ENCODE measurements at places on chromosomes 7 and 10.
A peak's percentile ranks its signal among the peaks of the same experiment; 100 is the strongest.

DNA sequence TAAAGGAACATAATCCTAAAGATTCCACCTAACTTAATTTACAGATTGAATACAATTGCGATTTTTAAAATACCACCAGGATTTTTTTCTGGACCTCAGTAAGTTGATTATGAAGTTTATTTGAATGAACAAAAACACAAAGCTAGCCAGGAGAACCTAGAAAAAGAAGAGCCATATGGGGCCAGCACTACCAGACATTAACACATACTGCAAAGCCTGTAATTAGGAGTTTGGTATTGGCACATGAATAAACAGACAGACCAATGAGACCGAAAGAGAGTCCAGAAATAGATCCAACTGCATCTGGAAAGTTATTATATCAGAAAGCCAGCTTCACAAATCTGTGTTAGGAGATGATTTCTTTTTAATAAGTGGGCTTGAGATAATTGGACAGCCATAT lies 105.5 kb upstream of the CHST15 start:
- DNase-seq: no peak

GRCh38 chr7:137983323-137984008 lies 18.4 kb downstream of the CREB3L2 start:
- DNase-seq: no peak

DNA sequence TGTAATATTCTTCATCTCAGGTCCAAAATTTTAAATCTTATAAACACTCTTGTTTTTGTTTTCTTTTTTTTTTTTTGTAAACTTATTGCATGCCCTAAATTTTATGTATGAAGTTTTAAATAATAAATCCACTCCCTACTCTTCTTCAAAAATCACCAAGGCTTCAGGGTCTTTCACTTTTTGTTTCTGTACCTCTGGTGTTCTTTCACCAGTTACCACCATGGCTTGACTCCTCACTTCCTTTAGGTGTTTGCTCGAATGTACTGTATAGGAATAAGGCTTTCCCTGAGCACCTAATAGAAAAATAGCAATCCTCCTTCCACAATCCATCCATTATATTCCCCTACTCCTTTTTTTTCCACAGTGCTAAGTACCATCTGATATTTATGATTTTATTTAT lies 962.8 kb upstream of the POT1 start:
- no peak for DNase-seq

- no peak for DNase-seq
These were observed 94.4 kb upstream of the INSIG1 start for GRCh38 chr7:155203059-155203881.

- no peak for DNase-seq
These were observed 50.1 kb upstream of the TMEM72 start for GRCh38 chr10:44860811-44861736.

GRCh38 chr7:82760831-82761230 lies 317.3 kb upstream of the CACNA2D1 start:
- DNase-seq: no peak

- DNase-seq: peak; percentile 84
These were observed 161.5 kb downstream of the CREB5 start for GRCh38 chr7:28573651-28574301.

DNA sequence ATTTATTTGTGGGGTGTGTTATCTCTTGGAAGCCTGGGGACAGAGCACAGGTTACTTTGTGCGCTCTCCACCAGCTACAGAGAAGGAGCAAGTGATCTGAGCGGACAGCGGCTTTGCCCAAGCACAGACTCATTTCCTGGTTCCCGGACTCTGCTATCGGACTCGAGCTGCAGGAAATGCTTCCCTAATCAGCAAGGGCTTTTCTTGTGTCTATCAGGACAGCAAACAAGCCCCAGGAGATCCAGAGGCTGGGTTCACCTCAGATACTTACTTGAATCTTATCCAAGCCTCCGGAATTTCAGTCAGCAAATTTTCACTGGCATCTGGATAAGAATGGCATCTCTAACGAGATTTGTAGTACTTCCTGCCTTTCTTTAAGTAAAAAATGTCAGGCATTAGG lies 27.8 kb downstream of the MRC1 start:
- DNase-seq: no peak

- DNase-seq: no peak
These were observed 55.5 kb upstream of the FIGNL1 start for GRCh38 chr7:50505553-50506210.

DNA sequence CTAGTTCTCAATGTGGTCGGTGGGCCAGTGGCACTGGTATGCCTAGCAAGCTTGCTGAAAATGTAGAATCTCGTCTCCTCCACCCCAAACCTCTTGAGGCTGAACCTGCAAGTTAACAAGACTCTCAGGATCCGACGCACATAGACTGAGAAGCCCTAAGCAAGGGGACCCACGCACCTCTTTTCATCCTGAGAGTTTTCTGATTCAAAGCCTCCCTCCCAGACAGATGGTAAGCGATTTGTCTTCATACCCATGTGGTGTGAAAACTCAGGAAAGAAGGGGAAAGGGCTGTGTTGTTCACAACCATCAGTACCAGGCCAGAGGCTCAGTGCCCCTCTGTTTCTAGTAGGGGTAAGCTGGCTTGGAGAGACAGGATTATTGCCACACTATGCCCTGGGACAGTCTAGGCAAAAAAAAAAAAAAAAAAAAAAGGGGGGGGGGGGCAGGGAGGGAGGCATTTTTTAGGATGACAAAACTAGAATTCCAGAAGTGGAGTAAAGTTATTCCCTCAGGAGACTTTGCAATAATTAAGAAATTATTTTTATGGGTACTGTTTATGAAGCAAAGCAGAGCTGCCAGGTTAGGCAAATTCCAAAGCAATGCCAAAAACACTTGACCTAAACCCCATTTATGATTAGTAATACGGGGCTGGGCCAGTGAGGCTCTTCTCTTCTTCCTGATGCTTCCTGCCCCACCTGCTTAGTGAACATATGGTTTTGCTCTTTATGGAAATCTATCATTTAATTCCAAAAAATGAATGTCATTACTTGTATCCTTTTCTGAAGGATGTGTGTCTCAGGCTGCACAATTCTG lies 117.6 kb upstream of the PDLIM1 start:
- DNase-seq: no peak

DNA sequence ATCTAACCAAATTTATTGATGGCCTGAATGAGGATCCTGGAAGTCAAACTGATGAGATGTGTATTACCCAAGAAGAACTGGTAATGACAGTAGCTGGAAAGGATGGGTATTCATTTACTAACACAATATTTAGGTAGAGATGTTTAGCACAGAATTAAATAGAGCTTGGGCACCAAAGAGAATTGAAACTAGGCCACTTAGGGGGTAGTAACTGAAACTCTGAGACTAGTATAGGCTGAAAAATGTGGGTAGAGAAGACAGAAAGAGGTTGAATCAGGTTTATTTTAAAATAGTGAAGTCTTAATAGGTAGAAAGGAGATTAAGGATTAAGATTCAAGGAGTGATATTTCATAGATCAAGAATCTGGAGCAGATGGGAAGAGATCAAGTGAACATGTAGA lies 155.8 kb downstream of the MLLT10 start:
- DNase-seq: no peak

DNA sequence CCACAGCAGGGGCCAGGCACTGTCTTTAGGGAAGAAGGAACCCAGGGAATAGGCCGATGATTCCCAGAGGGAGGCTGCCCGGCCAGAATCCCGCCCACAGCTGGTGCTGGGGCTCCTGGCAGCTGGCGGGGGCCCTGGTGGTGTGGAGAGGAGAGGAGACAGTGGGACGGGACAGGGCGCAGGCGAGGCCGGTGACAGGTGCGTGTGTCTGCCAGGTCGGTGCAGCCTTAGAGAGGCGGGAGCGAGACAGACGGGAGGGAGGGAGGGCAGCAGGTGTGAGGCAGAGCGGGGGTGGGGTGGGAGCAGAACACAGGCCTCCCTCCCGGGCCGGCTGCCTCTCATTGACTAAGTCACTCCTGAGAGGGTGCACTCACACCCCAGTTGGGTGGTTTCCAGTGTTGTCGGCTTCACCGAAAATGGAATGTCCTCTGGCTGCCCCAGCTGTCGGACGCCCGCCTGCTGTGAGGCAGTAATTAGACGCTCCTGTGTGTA lies 55.2 kb downstream of the ELFN1 start:
- no peak for DNase-seq

DNA sequence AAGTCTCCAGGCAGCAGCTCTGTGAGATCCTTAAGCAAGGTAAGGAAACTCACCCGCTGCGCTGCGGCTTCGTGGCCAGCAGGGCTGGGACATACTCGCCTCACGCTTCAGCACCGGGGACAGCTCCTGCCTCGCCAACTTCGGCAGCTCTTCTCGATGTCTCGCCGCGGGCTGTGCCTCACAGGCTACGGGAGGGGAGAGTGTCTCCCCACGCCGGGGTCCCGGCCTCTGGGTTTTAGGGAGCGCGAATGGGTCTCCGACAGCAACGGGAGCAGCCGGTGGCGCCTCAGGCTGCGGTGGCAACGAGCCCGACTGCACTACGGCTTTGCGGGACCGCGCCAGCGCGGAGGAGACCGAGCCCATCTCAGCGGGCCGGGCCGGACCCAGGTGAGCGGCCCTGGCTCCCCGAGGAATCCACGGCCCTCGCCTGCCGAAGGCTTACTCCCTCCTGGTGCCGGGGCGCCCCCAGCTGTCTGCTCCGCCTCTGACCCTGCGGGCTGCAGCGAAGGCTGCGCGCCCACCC lies 62.4 kb downstream of the LSM5 start:
- peak; percentile 60 for DNase-seq

- no peak for DNase-seq
These were observed 155.6 kb upstream of the PRSS58 start for GRCh38 chr7:142413280-142414000.

GRCh38 chr7:46033592-46033991 lies 112.5 kb upstream of the IGFBP3 start:
- no peak for DNase-seq

DNA sequence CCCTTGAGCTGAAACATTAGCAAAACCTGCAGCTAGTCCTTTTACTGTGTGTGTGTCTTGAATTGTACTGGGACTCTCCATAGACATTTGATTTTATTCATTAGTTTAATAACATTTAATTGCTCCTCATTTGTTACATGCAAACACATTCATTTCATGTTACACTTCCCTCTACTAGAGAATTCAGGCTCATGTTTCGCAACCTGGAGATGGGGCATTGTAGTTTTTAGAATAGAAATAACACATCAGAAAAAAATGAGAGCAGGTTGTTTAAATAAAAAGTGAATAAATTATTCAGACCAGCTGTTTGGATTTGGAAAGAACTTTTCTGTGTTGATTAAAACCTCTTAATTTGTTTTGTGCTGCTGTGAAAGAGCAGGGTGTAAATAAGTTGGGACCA lies 243.9 kb downstream of the ETV1 start:
- no peak for DNase-seq

GRCh38 chr10:109889867-109890266 lies 33.4 kb downstream of the XPNPEP1 start:
- no peak for DNase-seq

- no peak for DNase-seq
These were observed 215.3 kb downstream of the SUGCT start for GRCh38 chr7:40350100-40350499.

GRCh38 chr7:30244340-30244739 lies 40.1 kb upstream of the ZNRF2 start:
- DNase-seq: no peak

DNA sequence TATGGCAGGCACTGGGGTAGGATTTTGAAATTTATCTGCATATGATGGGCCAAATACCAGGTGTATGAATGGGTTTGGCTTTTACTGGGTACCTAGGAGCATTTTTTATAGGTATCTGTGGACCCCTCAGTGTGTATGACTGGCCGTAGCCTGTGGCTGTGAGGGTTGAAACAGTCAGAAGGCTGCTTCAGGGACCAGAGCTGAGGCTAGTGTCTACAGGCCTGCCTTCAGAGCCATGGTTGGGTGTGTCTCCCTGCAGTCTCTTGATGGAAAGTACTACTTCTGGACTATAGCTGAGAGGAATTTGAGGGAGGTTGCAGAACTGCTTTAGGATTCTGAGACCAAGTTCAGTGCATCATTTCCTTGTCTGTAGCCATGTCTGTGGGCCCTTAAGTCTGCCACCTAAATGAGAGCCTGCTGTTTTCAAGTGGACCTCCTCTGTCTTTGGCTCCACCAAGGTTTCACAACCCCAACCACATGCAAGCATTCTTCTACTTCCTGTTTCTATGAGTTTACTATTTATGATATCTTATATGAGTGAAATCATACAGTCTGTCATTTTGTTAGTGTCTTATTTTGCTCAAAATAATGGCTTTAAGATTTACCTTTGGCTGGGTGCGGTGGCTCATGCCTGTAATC lies 19.9 kb upstream of the ZNF138 start:
- no peak for DNase-seq

GRCh38 chr7:138015096-138015495 lies 13.2 kb upstream of the CREB3L2 start:
- DNase-seq: no peak

GRCh38 chr10:25934621-25935139 lies 651 bp downstream of the MYO3A start:
- DNase-seq: no peak

DNA sequence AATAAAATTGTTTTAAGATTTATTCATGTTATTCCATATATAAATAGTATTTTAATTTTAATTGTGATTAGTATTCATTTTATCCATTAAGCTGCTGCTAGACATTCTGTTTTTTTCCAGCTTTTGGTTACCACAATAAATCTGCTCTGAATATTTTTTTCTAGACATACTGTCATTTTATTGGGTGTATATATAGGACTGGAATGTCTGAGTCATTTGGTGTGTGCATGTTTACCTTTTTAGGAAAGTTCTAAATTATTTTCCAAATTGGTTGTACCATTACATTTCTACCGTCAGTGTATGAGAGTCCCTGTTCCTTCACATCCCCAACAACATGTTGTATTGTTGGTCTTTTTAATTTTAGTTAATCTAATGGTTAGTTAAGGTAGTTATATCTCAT lies 1138.1 kb downstream of the REEP3 start:
- DNase-seq: no peak

DNA sequence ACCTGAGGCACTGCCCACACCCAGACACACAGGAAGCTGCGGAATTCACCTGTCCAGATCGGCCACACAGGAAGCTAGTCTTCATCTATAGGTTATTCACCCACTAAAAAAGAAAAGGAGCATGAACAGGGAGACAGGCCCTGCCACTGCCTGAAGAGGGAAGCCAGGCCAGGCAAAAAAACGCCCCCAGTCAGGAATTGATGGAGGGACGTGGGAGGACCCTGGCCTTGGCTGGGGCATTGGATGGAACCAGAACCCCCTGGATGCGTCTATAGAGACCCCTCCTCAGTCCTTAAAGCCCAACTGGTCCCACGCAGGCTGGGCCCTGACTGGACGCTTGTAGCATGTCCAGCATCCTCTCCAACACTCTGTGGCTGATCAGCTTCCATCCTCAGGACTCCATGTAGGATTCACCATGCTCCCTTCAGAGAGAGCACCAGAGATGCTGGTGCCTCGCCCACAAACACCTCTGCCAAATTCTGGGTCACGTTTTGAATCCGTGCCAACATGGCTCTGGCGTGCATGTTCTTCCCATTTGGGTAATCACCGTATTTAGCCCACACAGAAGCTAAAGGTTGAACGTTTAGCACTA lies 259.3 kb upstream of the TCERG1L start:
- no peak for DNase-seq
